ENCODE measurements at places on chromosomes 1 and 21. TPM values are rescaled to one million over a fixed set of nuclear protein-coding genes. Genes with fewer than 3 reads are reported as not detected.

- H3K36me3 ChIP-seq, result no peaks in the 10 kb centered on the region
- H3K4me3 ChIP-seq, result no peak overlapping the region
- H3K4me1 ChIP-seq, result peaks cover 3% of the 10 kb centered on the region
- no peak for DNase-seq
Measured at GRCh38 chr1:109535971-109536491, 3.6 kb upstream of the GPR61 start.

DNA sequence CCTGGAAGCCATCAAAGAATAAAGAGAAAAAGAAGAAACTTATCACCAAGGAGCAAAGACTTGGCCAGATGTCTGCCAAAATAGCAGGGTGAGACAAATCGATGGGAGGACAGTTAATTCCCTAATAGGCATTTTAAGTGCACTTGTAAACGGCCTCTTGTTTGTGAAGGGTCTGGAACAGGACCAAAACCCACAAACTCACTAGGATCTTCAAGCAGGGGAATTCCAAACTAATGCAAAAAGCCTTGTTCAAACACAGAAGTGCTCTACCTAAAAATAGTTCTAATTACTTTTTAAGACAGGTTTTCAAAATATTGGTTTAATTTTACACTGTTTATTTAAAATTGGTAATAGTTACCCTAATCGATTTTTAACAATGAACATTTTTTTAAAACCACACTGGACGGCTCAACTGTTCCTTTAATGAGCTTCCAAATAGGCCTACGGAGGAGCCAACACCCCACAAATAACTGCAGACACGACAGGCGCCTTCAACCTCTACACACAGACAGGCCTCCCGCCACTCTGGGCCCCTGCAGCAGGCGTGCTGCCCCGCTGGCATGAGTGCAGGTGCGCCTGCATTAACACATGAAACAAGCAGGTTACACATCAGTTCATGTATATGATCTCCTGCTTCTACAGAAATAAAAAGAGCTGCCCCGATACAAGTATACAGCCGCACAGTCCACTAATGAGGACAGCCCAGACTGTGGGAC lies 15.8 kb downstream of the UBE2G2 start:
- H3K4me3 ChIP-seq, result no peak overlapping the region
- no peaks in the 10 kb centered on the region for H3K4me1 ChIP-seq
- H3K27ac ChIP-seq, result no peak overlapping the region
- no peaks in the 10 kb centered on the region for H3K27me3 ChIP-seq

DNA sequence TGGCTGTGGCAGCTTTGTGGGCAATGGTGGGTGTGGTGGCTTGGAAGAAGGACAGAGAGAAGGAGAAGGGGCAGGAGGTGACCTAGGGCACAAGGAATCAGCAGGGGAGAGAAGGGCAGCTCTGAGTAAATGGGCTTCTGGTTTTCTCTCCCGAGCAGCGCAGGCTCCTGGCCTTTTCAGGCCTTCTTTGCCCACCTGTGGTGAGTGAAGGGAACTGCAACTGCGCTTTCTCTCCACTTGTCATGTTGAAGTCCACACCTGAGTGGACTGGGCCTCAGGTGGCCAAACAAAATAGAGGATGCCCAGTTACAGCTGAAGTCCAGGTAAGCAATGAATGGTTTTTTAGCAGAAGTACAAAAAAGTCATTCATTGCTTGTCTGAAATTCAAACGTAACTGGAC lies 29.4 kb upstream of the KCNA10 start:
- DNase-seq, result no peak
- H3K27me3 ChIP-seq, result no peaks in the 10 kb centered on the region
- no peaks in the 10 kb centered on the region for H3K4me1 ChIP-seq
- H3K4me3 ChIP-seq, result no peak overlapping the region
- H3K27ac ChIP-seq, result no peak overlapping the region
- no peaks in the 10 kb centered on the region for H3K36me3 ChIP-seq

The FCRL6 gene
- not detected for total RNA-seq

The C1orf50 gene
- total RNA-seq, result 7.1 TPM

The IL19 gene
- total RNA-seq, result not detected

All from H1 (cell line).